HuH-7.5 (cell line): ENCODE measurements at places on chromosomes 5 and 9.
A peak's percentile ranks its signal among the peaks of the same experiment; 100 is the strongest.

DNA sequence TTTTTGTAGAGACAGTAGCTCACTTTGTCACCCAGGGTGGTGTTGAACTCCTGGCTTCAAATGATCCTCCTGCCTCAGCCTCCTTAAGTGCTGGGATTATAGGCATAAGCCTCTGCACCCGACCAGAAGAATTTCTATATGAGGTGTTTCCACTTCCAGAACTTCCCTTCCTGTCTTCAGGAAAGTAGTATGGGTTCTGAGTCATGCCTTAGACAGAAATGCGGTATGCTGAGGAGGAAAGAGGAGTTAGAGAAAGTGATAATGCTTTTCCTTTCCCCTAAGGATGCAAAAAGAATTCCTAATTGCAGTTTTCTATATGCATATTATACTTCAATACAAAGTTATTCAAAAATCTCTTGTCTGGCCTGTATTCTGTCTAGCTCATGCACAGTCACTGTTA is 16.4 kb upstream of the ADAMTSL1 start:
- no peak for DNase-seq

DNA sequence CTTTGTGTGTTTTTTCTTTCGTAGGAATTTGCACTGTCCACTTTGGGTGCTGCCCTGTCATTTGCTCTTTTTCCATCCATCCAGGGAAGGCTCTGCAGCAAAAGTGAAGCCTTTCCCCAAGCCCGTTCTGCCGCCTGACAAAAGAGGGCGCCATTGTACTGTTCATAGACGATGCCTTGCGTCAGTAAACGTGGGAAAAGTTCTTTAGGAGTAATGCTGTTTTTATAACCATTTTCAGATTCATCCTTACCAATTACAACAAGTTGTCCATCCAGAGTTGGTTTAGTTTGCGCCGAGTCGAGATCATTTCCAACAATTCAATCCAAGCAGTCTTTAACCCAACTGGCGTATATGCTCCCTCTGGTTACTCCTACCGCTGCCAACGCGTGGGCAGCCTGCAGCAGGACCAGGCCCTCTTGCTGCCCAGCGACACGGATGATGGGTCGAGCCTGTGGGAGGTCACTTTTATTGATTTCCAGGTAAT is 34.3 kb upstream of the RPS23 start:
- peak; percentile 16 for DNase-seq

DNA sequence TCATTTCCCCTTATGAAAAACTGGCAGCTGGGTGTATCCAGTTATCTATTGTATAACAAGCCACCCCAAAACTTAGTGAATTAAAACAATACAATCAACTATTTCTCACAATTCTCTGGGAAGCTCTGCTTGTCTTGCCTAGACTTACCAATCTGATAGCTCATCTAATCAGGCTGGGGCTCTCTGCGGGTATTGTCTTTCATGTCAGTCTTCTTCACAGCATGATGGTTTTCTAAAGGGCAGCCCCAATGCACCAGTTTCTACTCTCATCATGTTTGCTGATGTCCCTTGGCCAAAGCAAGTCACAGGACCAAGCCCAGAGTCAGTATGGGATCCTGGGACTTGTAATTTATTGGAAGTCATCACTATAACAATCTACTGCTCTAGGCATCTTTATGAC is 433.5 kb downstream of the KIAA0825 start:
- DNase-seq = no peak

GRCh38 chr9:9998491-9999287 is 614.1 kb downstream of the PTPRD start:
- DNase-seq = no peak

DNA sequence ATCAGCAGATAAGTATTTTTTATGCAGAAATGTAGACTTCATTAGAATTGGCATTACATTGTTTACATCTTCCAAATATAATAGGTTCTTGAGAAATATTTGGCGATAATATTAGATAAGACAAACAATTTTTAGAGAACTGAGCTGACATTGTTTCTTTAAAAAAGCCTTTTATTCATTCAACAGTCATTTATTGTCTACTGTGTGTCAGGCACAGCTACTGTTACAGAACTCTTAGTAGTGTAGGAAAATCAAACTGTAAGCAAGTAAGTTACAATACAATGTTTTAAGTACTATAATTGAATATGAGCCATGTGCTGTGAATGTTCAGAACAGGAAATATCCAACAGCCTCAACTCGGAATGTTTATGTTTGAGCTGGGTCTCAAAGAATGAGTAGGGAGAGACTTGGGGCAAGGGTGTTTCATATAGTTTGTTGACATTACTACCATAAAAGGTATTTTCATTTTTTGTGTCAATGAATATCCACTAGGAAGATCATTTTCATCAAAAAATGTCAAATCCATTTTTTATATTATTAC is 114.0 kb downstream of the CDC42SE2 start:
- DNase-seq = no peak

- no peak for DNase-seq
These were observed 145.6 kb downstream of the DAB2IP start for GRCh38 chr9:121797081-121797480.

DNA sequence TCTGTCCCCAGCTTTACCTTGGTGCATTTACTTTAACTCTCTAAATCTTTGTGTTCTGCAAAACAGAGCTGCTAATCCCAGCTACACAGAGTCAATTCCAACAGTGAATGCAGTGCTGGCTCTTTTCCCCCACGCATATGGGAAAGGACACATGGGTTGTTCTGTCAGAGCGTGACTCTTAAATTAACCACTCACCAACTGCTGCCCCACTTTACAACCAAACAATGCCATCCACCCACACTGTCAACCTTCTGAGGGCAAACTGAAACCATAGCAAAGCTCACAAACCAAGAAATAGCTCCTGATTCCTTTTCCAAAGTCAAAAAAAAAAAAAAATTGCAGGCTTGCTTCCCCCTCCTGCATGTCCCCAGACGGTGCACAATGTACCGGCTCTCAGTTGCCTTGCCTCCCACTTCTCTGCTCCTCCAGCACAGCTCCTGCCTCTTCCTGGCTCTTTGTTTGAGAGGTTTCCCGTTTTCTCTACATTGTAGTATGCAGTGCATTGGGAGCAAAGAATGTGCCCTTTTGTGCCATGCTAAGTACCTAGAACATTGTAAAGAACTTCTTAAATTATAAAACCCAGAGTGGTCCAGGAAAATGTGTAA is 151.5 kb upstream of the DAPK1 start:
- no peak for DNase-seq

GRCh38 chr9:95752129-95752731 is 123.3 kb upstream of the ERCC6L2 start:
- DNase-seq = no peak

GRCh38 chr9:36148311-36149051 is 11.9 kb downstream of the GLIPR2 start:
- no peak for DNase-seq

DNA sequence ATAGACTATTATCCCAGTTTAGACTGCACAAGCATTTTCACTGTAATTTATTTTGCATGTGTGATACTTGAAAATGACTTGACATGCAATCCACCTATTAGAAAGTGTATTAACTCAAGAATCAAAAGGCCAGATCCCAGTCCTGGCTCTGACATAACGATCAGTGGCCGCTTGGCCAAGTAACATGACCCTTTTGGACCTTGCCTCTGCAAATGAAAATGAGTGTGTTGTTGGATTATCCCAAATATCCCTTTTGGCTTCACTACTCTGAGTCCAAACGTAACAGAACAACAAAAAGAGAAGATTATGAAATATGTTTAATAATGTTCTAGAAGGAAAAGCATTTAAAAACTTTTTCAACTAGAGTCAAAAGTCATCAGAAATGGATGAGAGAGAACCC is 19.0 kb downstream of the DMGDH start:
- no peak for DNase-seq

DNA sequence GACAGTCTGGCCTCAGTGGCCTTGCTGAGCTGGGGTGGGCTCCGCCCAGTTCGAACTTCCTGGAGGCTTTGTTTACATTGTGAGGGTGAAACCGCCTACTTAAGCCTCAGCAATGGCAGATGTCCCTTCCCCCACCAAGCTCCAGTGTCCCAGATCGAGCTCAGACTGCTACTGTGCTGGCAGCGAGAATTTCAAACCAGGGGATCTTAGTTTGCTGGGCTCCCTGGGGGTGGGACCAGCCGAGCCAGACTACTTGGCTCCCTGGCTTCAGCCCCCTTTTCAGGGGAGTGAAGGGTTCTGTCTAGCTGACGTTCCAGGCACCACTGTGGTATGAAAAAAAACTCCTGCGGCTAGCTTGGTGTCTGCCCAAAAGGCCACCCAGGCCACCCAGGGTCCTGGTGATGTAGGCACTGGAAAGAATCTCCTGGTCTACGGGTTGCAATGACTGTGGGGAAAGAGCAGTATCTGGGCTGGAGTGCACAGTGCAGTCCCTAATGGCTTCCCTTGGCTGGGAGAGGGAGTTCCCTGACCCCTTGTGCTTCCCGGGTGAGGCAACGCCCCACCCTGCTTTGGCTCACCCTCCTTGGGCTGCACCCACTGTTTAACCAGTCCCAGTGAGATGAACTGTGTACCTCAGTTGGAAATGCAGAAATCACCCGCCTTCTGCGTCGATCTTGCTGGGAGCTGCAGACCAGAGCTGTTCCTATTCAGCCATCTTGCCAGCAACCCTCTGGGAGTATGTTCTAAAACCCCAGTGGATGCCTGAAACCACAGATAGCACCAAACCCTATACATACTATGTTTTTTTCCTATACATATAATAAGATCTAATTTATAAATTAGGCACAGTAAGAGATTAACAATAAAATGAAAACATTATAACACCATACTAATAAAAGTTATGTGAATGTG is 95.5 kb downstream of the TMEM161B start:
- no peak for DNase-seq

- DNase-seq = no peak
These were observed 32.0 kb upstream of the HAPLN1 start for GRCh38 chr5:83752700-83753099.

DNA sequence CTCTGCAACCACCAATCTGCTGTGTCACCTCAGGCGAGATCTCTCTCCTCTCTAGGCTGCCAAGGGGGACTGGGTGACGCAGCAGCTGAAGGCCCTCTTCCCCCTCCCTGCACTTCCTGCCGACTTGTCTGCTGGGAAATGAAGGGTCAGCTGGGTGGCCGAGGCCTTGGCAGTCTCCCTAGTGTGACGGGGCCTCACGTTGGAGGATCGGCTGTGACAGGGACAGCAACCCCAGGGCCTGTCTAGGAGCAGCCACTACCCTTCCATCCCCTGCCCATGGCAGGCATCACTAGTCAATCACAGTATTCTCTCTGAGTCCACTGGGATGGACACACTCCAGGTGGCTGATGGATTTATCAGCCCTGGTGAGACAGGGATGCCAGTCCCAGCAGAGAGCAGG is 107.3 kb upstream of the SARDH start:
- no peak for DNase-seq

DNA sequence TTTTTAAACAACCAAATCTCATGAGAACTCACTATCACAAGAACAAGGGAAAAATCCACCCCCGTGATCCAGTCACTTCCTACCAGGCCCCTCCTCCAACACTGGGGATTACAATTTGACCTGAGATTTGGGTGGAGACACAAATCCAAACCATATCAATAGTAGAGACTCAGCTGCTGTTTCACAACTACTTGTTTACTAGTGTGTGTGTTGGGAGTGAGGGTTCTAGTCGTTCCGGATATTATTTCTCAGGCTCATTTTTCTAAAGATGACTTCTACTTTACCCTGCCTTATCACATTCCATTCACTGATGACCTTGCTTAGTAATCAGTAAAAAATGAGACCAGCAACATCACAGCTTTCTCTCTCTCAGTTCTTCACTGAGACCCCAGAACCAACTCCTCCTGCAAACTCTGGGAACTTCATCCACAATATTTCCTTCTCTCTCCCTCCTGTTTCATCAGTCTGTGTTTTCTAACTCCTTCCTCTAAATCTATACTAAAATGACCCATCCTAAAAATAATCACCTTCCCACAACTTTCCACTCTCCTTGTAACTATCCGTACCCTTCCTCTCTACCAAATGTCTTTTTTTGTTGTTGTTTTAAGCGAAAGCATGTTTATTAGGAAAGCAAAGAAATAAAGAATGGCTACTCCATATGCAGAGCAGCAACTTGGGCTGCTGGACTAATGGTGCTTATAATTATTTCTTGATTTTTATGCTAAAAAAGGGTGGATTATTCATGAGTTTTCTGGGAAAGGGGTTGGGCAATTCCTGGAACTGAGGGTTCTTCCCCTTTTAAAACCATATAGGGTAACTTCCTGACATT is 121.5 kb upstream of the SPRY4 start:
- no peak for DNase-seq

DNA sequence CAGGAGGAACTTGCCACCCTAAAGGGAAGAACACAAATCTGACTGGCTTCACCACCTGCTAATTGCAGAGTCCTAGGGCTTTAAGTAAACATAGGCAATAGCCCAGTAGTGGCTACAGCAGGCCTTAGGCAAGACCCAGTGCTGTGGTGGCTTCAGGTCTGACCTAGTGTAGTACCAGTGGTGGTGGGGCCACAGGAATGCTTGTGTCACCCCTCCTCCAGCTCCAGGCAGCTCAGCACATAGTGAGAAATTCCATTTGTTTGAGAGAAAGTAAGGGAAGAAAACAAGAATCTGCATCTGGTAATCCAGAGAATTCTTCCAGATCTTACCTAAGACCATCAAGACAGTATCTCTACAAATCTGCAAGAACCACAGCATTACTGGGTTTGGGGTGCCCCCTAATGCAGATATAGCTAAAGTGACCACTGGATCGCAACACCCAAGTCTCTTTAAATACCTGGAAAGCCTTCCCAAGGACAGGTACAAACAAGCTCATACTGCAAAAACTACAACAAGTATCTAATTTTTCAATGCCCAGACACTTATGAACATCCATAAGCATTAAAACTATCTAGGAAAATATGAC is 102.6 kb upstream of the TRPM3 start:
- no peak for DNase-seq

- DNase-seq = no peak
These were observed 7.6 kb downstream of the TENT2 start for GRCh38 chr5:79619854-79620253.

- DNase-seq = no peak
These were observed 330.7 kb upstream of the ADAMTSL1 start for GRCh38 chr9:18143073-18143745.

- no peak for DNase-seq
These were observed 1.6 kb upstream of the FBXW11 start for GRCh38 chr5:172008111-172008455.

DNA sequence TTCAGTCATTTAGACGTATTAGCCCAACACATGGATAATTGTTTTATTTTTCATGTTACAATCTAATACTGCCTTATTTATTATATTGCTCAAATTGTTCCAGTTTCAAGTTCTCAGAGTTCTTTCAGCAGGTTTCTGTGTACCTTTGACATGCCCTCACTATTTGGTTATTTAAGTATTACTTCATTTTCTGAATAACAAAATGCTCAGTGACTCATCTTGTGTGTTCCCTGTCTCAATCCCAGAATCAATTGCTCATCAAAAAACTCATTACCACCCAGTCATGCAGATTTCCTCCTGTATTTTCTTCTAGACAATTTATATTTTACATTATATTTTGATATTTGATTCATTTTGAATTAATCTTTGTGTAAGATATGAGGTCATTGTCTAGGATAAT is 562.6 kb downstream of the ANXA1 start:
- no peak for DNase-seq

DNA sequence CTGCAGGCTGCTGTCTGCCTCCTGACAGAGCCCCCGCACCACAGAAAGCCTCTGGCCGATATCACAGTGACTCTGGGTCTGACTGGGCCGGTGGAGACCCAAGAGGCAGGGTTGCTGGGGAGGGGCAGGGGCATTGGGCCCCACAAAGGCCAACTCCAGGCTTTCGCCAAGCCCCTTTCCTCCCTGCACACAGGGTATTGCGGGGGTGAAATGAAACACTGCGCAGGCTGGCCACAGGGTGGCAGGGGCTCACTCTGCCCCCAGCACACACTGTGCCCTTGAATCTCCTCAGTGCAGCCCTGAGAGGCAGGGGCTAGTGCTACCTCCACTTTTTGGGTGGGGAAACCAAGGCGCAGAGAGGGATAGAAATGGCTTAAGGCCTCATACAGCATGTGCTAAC is 44.6 kb downstream of the BARX1 start:
- DNase-seq = no peak
